ENCODE measurements at places on chromosomes 11 and 22. TPM values are rescaled to one million over a fixed set of nuclear protein-coding genes. Genes with fewer than 3 reads are reported as not detected.

NTM gene
- total RNA-seq: 4.7 TPM

RGL4 gene
- total RNA-seq: not detected

OR6A2 gene
- 0.07 TPM for total RNA-seq

DNA sequence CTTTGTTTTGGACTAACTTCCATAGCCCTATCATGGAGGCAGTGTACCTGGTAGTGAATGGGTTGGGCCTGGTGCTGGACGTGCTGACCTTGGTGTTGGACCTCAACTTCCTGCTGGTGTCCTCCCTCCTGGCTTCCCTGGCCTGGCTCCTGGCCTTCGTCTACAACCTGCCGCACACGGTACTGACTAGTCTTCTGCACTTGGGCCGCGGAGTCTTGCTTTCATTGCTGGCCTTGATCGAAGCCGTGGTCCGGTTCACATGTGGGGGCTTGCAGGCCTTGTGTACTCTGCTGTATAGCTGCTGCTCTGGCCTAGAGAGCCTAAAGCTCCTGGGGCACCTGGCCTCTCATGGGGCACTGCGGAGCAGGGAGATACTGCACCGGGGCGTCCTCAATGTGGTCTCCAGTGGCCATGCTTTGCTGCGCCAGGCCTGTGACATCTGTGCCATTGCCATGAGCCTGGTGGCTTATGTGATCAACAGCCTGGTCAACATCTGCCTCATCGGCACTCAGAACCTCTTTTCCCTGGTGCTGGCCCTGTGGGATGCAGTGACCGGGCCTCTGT is 846 bp downstream of the RNF26 start:
- DNase-seq: peak; percentile 20

GRCh38 chr11:3849297-3849874 is 6.1 kb upstream of the STIM1 start:
- no peak for DNase-seq

DNA sequence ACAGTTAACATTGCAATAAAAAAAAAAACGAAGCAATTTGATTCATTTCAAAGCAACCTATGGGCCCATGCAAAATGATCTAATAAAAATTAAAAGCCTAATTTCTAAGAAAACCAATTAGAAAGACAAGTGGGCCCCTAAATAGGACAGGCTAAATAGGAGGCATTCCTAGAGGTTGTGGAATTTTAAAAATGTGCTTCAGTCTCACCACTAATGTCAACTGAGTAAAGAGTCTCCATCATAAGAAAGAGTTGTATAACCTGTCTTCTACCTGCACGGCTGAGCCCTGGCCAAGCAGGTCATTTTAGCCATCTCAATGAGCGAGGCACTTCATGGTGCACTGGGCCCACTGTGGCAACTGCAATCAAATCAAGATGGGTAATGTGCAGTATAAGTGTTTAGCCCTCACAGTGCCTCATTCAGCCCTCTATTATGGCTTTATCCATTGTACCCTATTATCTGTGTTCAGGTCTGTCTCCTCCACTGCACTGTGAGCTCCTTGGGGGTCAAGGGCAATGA is 76.4 kb downstream of the PRSS23 start:
- peak; percentile 8 for DNase-seq

GRCh38 chr11:100991541-100991940 is 138.1 kb downstream of the PGR start:
- DNase-seq: no peak

All from H7 (cell line).